ENCODE measurements at places on chromosomes 1 and 21.

GRCh38 chr1:1759456-1760344 lies 18.6 kb downstream of the NADK start:
- DNase-seq: no peak

DNA sequence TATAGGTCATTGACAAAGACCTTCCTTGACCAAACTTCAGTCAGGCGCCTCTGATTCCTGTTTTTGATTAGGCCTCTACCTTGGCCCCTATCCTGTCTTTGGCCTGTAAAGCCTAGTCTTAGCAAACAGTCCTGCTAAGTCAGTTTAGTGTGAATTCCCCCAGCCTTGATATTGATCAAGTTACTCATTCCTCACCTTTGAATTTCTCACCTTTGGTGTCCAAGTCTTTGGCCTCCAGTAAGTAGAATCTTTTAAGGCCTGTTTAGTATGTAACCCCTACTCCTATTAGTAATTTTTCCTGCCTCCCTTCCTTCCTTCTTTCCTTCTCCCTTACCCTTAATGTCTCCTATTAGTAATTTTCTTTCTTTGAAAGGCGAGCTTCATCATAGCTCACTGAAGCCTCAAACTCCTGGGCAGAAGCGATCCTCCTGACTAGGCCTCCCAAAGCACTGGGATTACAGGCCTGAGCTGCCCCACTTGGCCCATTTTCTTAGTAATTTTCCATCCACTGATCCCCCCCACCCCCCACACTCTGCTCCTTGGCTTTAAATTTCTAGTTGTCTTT lies 13.0 kb upstream of the ZNF692 start:
- no peak for DNase-seq

DNA sequence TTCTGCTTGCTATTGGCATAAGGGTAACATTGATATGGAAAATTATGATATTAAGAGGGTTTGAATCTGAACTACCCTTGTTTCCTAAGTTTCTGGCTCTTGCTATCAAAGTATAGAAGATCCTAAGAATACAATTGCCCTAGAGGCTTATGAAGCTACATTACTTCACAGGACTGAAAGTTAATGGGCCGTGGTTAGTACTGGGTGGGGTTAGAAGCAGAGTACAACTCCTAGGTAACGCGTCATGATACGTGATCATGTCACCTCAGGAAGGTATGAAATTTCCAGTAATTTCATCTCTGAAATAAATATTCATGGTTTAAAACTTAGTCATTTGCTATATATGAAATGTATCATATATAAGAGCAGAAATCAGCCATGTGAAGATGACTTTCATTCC lies 743.8 kb upstream of the NEGR1 start:
- no peak for DNase-seq

DNA sequence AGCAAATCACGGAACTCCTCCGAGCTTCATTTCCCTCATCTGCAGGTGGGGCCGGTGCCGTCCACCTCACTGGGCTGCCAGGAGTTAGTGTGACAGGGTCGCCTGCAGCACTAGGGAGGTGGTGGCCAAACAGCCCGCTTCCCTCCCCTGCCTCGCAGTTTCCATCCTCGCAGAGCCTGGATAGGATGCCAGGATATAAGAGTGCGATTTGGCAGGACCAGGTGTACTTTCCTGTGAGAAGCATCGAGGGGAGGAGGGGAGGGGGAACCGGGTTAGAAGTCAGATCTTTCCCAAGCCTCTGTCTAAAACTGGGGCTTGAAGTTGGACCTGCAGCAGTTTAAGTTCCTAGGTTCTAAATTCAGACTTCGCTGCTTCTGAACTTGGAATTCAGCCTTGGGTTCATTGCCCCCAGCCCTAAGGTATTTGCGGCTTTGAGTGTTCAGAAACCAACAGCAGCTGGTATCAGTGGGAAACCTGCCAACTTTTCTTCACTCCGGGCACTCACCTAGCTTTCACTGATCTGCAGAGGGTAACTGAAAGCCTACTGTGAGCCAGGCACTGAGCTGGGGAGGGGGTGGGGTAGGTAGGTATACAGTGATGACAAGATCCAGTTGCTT lies 1.7 kb upstream of the JUN start:
- no peak for DNase-seq

GRCh38 chr1:182601913-182602312 lies 2.3 kb downstream of the RGS16 start:
- no peak for DNase-seq

DNA sequence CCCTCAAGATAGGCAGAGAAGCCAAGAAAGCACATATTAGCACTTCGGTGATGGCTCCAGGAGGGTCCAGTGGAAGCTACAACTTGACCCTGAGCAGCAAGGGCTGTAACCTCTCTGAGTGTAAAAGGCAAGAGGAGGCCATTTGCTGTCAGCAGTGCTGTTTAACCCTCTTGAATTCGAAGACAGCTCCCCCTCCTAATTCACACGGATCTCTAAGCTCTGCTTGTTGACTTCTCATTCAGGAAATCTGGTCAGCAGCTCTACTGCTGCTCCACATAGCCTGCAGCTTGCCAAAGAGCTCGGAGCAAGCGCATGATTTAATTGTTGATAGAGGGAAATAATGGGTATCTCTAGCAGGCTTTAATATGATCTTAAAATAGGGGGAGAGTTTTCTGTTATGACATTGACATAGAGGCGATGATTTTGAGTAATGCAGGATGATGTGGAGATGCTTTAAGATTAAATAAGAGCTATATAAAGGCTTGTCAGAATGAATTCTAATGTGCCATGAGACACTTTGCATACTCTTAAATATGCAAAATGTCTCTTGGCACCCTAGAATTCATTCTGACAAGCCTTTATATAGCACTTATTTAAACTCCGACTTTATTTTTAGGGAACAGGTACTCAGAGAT lies 79.4 kb upstream of the USH2A start:
- no peak for DNase-seq

DNA sequence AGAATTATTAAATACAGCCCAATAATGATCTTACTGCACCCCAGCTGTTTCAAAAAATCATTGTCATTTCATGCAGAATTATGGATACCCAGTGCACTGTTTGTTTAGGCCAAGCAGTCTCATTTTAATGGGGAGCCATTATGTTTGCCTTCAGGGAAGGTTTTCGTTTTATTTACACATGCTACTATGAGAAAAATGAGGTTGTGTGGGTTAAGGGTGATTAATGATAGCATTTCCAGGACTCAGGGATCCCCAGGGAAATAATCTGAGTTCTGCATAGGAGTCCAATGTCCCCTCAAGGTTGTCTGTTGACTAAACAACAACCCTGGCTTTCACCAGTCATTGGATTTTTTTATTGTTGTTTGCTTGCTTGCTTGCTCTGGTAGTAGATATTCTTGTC lies 71.0 kb upstream of the ZP4 start:
- no peak for DNase-seq

GRCh38 chr1:247475793-247476192 lies 17.9 kb upstream of the OR2B11 start:
- no peak for DNase-seq

DNA sequence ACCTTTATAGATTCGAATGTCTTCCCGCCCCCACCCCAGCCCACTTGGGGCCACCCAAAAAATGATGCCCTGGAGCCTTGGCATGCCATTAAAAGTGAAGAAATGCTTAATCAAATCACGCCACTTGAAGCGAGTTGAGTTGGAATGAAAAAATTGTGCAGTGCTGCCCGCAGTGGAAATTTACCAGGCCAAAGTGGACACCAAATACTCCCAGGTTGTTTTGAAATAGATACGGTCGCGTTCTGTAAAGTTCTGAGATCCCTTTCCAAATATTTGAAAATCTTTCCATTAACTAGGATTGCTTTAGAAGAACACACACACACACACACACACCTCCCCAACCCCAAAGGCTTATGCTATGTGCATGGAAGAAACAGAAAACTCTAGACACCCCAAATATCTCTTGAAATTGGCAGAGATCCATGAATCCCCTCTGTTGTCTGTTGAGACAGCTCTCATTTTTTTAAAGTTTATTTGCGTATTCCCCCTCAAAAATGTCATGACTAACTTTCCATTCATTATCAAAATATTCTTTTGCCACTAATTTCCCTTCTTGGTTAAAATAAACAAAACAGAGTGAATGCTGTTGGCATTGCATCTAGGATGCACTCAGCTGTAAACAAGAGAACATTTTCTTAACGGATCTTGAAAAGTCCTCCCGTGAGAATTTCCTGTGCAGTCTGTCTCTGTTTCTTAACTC lies 142.3 kb upstream of the KCNE2 start:
- no peak for DNase-seq

DNA sequence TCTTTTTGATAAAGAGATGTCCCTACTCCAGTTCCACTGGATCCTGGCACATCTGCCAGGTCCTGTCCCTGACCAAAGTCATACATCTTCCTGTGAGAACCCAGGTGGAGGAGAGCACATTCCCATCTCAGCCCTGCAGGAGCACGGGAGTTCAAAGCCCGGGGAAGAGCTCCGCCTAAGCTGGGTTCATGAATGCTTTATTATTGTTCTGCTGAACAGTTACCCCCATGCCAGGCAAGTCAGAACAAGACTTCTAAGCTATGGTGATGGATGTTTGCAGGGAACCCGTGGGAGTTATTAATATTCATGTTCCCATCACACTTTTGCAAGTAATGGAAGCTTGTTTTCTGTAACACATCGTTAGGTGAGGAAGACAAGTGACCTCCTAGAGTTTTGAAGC lies 62.9 kb downstream of the SEC16B start:
- no peak for DNase-seq

- no peak for DNase-seq
Measured at GRCh38 chr1:186781730-186782129, 47.0 kb upstream of the PLA2G4A start.

GRCh38 chr1:229552732-229553131 lies 5.8 kb downstream of the ABCB10 start:
- no peak for DNase-seq

DNA sequence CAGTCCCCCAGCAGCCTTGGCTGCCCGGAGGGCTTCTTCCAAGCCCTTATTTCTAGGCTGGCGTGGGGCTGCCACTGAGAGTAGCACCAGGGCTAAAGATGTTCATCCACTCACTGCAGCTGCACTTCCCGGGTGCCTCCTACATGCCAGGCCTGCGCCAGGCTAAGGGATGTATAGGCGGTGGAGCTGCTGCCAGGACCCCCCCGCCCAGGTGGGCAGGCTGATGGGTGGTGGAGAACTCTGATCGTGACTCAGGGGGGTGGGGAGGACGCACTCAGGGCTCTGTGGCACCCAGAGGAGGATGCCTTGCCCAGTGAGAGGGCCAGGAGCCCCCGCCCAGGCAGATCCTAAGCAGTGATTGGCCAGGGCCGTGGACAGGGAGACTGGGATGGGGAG lies 34.1 kb downstream of the CFAP74 start:
- DNase-seq: no peak

All from stimulated activated CD8-positive, alpha-beta memory T cell treated with anti-CD3 and anti-CD28 coated beads, Interleukin-15, amount 100 ng/mL, for 4 hours (primary cell).